ENCODE measurements at places on chromosomes 3 and 15.

DNA sequence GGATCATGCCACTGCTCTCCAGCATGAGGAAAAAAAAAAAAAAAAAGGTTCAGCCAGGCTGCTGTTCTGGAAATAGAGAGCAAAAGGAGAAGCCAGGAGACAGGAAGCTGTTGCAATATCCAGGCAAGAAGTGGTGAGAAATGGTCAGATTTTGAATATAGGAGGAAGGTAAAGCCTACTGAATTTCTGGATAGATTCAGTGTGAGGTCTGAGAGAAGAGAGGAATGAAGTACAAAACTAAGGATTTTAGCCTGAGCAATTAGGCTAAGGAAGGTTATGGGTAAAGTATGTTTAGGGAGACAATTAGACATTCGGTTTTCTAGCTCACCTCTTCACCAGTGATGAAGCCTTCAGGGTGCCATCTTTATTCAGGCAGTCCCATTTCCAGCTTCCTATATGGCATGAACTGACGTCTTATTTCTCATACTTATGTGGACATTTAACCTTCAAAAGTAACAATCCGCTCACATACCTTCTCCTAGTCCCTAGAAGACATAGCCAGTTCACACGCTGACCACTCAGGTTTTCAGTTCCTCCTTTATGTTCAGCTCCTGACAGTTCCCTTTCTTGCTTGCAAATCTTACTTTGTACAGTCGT is 57.2 kb downstream of the KIF9 start:
- DNase-seq, result no peak

DNA sequence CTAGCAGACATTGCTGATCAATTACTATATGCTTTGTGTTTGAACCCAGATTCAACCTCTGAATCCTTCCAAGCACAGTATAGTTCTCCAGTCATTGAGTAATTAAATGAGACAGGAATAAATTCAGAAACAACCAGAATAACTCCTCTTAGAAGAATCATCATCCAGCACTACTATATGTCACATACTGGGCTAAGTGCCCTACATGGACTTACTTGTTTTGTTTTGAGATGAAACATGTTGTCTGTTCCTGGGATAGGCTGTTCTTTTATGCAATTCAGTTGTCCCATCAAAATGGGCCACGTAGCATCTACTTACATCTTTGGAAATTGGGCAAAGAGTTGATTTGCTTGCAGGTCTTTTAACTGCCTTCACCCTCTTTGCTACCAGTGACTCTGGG is 365.5 kb upstream of the SUCLG2 start:
- DNase-seq, result no peak

GRCh38 chr3:120688121-120688520 is 6.1 kb upstream of the HGD start:
- DNase-seq, result no peak

DNA sequence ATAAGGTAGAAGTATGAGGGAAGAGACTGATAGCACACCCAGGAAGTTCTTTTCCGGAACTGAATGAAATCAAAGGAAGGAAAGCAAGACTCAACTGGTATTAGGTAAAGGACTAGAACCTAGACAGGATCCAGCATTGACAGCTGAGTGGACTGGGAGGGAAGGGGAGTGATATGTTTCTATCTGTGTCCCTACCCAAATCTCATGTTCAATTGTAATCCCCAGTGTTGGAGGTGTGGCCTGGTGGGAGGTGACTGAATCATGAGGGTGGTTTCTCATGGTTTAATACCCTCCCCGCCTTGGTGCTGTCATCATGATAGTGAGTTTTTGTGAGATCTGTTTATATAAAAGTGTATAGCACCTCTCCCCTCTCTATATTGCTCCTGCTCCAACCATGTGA is 415.9 kb upstream of the KCNMB2 start:
- DNase-seq, result no peak

GRCh38 chr3:58299839-58300516 is 6.1 kb upstream of the RPP14 start:
- DNase-seq, result no peak

DNA sequence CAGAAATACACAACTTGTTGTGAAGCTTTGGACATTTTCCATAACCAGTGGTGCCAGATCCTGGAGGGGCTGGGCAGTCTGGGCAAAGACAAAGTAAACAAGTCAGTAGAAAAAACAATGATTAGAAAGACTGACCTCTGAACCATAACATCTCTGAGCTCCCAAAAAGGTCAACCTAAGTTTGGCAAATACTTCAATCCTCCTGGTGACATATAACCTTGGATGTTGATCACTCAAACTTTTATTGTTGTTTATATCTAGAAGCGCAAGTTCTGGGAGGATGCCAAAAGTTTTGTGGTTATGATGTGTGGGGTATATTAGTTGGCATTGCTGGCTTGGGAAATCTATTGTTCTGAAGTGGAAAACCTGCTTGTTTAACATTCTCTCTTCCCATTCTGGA is 257.7 kb downstream of the DIPK2A start:
- no peak for DNase-seq

DNA sequence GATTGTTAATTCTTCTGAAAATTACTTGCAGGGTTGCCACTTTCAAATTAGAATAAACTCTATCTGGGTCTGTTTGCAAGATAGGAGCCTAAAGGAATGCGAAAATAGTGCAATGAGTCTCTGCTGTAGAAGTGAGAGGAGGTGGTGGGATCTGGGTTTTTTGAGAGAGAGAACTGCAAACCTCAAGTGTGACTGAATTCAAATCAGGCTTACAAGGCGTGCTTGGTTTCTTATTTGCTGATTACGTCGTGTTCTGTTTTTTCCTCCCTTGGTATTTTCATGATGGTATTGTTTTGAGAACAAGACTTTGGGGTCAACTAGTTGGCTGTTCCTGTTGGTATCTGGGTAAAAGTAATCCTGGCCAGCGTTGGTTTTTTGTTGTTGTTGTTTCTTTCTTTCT is 490.9 kb upstream of the CFAP20DC start:
- no peak for DNase-seq

- no peak for DNase-seq
Measured at GRCh38 chr3:74057169-74057568, 432.4 kb upstream of the PDZRN3 start.

DNA sequence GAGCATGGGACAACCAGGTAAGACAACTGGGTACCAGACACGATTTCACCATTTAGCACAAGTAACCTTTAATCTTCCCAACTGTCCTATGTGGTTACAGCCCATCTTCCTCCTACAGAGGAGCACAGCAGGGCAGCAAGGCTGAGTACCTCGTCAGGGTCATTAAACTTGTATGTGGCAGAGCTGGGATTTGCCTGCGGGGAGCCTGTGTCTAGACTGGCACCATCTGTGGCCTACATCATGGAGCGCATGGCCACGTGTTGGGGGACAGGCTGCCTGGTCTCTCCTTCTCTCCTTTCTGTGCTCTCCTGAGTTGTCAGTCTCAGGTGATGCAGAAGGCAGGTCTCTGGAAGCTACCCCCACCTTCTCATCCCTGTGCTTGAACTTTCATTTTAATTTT is 32.2 kb downstream of the GOLGA6A start:
- DNase-seq, result no peak

DNA sequence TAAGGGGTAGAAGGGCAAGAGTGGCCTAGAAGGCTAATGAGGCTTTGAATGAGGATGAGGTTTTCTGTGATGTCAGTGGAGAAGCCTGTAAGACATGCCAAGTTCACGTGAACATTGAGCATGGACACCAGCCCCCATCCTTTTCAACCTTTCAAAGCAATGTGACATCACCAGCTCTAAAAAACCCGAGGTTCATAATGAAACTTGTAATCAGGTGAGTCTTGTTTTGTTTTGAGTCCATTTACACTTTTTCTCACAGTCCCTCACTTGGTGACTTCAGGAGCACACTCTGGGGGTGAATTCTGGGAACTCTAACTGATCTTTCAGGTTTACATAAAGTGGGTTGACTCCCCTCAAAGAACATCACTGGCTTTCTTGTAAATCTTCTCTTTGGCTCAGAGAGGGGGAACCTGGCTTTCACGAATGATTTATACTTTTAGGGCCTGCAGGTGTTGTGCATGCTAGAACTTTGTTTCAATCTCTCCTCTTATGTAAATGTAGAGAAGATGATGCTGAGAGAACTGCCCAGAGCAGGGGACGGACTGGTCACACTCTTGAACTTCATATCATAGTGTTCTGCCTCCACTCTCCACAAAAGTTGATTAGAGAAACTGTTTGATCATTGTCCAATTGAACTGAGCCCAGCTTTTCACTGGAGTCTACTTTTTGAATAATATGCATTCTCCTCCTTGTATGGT is 224.7 kb upstream of the SATB1 start:
- DNase-seq, result no peak

GRCh38 chr3:27907148-27907547 is 185.0 kb upstream of the EOMES start:
- DNase-seq, result no peak

- no peak for DNase-seq
Measured at GRCh38 chr3:79480746-79481145, 287.1 kb downstream of the ROBO1 start.

All from HuH-7 (cell line).